Esophagus muscularis mucosa (tissue), 4 donors: ENCODE measurements at places on chromosomes 12 and 14. TPM values are rescaled to one million over a fixed set of nuclear protein-coding genes. Genes with fewer than 3 reads are reported as not detected.

DNA sequence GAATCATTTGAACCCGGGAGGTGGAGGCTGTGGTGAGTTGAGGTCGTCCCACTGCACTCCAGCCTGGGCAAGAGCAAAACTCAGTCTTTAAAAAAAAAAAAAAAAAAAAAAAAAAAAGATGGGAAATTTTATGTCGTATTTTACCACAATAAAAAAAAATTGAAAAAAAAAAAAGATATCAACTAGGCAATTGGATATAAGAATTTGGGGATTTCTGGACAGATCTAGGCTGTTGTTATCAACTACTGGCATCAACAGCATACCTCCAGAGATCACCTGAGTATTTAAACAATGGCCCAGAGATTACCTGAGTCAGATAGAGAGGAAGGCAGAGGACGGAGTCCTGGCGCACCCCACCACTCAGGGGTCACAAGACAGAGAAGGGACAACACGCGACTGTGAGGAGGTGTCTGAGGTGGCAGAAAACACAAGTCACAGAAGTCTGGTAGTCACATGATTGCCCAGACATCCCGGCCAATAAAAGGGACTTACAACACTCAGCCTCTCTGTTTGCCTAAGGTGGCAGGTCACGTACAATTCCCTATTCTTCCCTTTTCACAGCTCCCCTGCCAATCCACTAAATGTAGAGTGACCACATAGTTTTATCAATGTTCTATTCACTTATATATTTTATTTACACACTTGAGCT lies 1.8 kb downstream of the SPRING1 start:
- H3K4me3 ChIP-seq: no peak overlapping the region
- no peak for DNase-seq
- H3K27me3 ChIP-seq: no peaks in the 10 kb centered on the region

DNA sequence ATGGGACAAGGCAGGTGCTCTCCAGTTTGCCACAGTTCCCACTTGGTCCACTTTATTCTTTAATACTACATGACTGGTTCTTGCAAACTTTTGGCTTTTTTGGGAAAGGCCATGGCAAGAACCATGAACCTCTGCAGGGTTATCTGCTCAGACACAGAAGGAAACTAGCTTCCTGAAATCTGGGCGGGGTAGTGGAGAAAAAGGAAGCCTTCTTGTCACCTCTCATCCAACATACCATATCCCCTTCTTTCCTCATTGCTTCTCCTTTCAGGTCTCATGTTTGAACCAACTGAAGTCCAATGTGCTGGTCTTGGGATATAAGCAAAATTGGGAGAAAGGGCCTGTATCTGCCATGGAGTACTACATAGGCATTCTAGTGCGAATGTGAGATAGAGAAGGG lies 5.5 kb upstream of the KLHL33 start:
- peaks cover 7% of the 10 kb centered on the region for H3K36me3 ChIP-seq
- no peak overlapping the region for H3K27ac ChIP-seq
- H3K4me3 ChIP-seq: no peak overlapping the region
- no peaks in the 10 kb centered on the region for H3K4me1 ChIP-seq

GRCh38 chr12:122934722-122935121 lies 31.5 kb downstream of the ABCB9 start:
- H3K36me3 ChIP-seq: peaks cover 3% of the 10 kb centered on the region
- no peaks in the 10 kb centered on the region for H3K27me3 ChIP-seq
- DNase-seq: no peak
- no peaks in the 10 kb centered on the region for H3K4me1 ChIP-seq

- no peaks in the 10 kb centered on the region for H3K27me3 ChIP-seq
- no peak for DNase-seq
- no peaks in the 10 kb centered on the region for H3K36me3 ChIP-seq
Measured at GRCh38 chr12:32671930-32672780, 6.9 kb upstream of the DNM1L start.

- no peak overlapping the region for H3K27ac ChIP-seq
- no peaks in the 10 kb centered on the region for H3K4me1 ChIP-seq
- H3K36me3 ChIP-seq: no peaks in the 10 kb centered on the region
- DNase-seq: no peak
Measured at GRCh38 chr12:66051361-66051760, 79.2 kb downstream of the LLPH start.

- H3K4me3 ChIP-seq: no peak overlapping the region
- H3K36me3 ChIP-seq: no peaks in the 10 kb centered on the region
- H3K27ac ChIP-seq: no peak overlapping the region
- H3K27me3 ChIP-seq: no peaks in the 10 kb centered on the region
Measured at GRCh38 chr14:77316872-77317301, 3.8 kb downstream of the POMT2 start.

DNA sequence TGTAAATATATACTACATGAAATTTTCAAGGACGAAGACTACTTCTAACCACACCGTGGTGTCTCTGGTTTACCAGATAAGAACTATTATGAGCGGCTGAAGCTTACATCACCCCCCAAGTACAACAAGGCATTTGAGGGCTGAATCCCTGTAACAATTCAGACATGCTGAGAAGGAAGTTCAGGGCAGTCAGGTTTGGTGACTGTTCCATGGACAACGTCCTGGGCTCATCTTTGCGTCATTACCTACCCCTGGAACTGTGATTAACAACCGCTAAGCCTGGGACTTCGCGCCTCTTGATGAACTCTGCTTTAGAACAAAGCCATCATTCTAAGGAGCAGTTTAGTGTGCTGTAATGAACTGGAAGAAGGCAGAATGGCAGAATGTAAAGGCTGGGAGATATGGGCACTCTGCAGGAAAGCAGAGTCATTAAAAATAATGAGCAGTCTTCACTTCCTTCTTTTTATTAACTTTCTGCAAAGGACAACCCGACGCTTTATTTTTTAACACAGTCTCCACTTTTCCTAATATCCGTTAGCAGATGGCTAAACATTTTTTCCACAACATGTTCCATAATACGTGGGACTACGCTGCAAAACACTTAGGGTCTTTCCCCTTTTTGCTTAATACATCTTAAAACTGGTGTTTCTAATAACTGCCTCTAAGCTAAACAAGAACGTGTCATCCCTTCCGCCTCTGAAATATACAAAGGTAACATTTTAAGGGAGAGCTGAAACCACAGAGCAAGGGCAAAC lies 263.2 kb downstream of the ADAMTS20 start:
- no peaks in the 10 kb centered on the region for H3K4me1 ChIP-seq
- no peaks in the 10 kb centered on the region for H3K36me3 ChIP-seq
- no peaks in the 10 kb centered on the region for H3K27me3 ChIP-seq
- DNase-seq: no peak
- no peak overlapping the region for H3K27ac ChIP-seq

- peaks cover 5% of the 10 kb centered on the region for H3K27me3 ChIP-seq
- H3K4me1 ChIP-seq: no peaks in the 10 kb centered on the region
- no peaks in the 10 kb centered on the region for H3K36me3 ChIP-seq
- no peak for DNase-seq
Measured at GRCh38 chr12:64791036-64791435, 31.8 kb upstream of the GNS start.

DNA sequence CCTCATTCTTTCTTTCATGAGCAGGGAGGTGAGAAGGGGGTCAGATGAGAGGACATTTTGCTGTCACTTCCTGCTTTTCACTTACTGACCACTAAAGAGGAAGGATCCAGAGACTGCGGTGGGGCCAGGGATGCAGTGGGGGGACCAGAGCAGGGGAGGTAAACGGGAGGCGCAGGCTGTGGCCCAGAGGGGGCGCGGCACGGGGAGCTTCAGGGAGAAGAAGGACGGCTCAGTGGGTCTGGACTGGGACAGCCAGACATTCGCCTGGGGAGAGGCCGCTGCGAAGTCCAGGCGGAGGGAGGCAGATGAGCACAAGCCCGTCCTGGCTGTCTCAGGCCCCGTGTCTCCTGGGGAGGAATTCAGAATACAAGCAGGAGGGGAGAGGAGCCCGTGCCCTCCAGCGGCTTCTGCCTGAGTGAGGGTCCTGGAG lies 41.2 kb downstream of the SLC6A12 start:
- H3K27ac ChIP-seq: no peak overlapping the region
- no peak for DNase-seq
- no peak overlapping the region for H3K4me3 ChIP-seq
- H3K36me3 ChIP-seq: no peaks in the 10 kb centered on the region
- H3K4me1 ChIP-seq: peaks cover 32% of the 10 kb centered on the region

DNA sequence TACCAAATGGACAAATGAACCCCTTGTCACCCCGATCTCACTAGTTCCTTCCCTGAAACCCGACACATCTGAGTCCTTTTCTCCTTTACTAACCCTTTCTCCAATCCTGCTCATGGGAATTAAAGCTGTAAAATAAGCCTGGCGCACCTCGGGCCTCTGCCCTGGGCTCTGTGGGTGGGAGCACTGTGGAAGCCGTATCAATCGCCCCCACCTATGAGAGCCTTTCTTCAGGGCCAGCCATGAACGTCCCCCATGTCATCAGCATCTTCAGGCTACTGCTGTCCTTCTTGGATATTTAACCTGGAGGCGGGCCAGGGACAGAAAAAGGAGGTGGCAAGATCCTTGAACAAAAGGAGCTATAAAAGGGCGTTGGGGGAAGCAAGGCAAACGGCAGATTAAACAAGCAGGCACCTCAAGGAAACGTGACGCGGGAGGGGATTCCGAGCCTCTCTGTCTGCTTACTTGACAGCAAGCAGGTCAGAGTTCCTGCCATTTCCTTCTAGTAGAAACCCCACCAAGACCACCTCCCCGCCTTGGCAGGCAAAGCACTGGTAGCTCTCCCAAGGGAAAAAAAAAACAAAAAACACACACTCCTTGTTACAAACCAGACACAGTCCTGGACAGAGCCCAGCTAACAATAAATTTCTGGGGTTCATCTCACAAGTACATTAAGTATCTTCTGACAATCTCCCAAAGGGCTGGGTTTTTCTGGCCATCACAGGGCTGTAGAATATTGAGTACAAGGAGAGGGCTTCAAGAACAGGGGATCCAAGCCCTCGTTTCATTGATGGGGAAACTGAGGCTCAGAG lies 62.9 kb downstream of the DPF3 start:
- H3K36me3 ChIP-seq: no peaks in the 10 kb centered on the region
- H3K4me1 ChIP-seq: peaks cover 10% of the 10 kb centered on the region
- peak overlapping the region; percentile 4 for H3K4me3 ChIP-seq
- H3K27ac ChIP-seq: peak overlapping the region; percentile 68
- no peak for DNase-seq
- H3K27me3 ChIP-seq: no peaks in the 10 kb centered on the region

DNA sequence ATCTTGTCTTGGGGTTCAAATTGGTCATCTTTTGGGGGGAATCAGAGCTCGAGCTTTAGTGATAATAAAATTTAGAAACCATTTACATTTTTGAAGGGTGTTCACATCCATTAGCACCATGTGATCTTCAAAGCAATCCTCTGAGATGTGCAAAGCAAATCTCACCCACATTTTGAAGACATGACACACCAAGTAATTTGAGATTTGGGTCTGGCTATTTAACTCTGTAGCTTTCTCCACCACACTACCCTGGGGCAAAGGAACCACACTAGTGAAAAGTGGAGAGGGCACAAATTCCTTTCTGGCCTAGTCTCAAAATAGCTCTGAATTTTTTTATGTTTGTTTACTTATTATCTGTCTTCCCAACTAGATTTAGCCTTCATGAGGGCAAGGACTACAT lies 46.6 kb upstream of the TMEM233 start:
- no peaks in the 10 kb centered on the region for H3K4me1 ChIP-seq
- no peaks in the 10 kb centered on the region for H3K36me3 ChIP-seq
- no peak overlapping the region for H3K4me3 ChIP-seq

GRCh38 chr12:51441583-51441982 lies 17.0 kb downstream of the SLC4A8 start:
- H3K36me3 ChIP-seq: no peaks in the 10 kb centered on the region
- no peak overlapping the region for H3K4me3 ChIP-seq
- H3K27me3 ChIP-seq: no peaks in the 10 kb centered on the region
- H3K27ac ChIP-seq: no peak overlapping the region
- H3K4me1 ChIP-seq: no peaks in the 10 kb centered on the region
- no peak for DNase-seq

DNA sequence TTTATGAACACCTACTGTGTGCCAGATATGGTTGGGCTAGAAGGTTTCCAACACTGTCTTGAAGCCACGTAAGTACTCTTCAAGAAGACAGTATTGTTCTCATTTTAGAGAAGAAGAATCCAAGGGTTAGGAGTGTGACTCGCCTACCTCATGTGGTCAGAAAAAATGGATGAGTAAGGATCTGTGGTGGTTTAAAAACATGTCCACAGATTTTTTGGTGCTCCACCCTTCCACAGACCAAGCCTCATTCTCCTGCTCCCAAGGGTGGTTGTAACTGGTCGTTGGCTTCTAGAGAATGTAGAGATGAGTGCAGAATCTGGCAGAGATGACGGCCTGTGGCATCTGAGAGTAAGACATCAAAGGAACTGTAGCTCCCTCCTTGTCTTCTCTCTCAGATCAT lies 30.3 kb upstream of the TTC7B start:
- H3K27ac ChIP-seq: no peak overlapping the region
- no peaks in the 10 kb centered on the region for H3K36me3 ChIP-seq
- H3K27me3 ChIP-seq: no peaks in the 10 kb centered on the region
- no peak for DNase-seq

- peak within 1 kb of the TSS; percentile 98 for H3K27ac ChIP-seq
- peaks cover 75% of the 10 kb centered on the region for H3K4me1 ChIP-seq
- peak; percentile 98 for DNase-seq
Measured at GRCh38 chr14:68979021-68979721, at the start of gene ACTN1. Gene ACTN1 (minus strand): TSS chr14:68979302. CDS start chr14:68979056, 246 bp downstream.

- no peak overlapping the region for H3K27ac ChIP-seq
- DNase-seq: no peak
- no peaks in the 10 kb centered on the region for H3K27me3 ChIP-seq
Measured at GRCh38 chr12:72888693-72889092, 616.5 kb downstream of the TRHDE start.

DNA sequence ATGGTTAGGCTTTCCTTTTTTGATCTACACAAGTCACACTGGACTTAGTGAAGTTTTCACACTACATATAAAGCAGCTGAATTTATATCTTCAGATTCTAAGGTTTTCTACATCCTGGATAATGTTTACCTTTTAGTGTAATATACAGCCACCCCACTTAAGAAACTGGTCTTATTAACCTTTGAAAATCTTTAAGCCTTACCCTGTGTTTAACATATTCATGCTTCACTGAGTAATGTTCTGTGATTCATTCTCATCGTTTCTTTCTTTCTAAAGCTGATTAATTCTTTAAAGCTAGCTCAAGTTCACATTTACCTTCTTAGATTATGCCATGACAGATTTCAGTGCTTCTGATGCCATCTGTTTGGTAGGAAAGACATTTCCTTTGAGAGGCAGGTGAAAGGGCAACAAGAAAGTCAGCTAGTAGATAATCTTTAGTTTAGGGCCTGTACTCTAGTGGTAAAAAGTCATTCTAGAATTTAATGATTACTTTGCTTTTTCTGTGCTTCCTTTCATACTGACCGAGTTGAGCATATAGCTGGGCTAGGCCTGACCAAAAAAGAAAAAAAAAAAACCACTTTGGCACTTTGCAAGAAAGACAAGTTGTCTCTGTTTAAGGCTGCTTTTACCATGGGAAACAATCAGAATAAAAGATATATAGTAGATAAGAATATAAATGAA lies 690.9 kb upstream of the FBXO33 start:
- no peak for DNase-seq
- no peak overlapping the region for H3K27ac ChIP-seq
- no peaks in the 10 kb centered on the region for H3K4me1 ChIP-seq
- no peaks in the 10 kb centered on the region for H3K36me3 ChIP-seq
- no peaks in the 10 kb centered on the region for H3K27me3 ChIP-seq

Gene ESRRB
- not detected for total RNA-seq

Gene PPTC7
- 55.6 TPM for total RNA-seq
